Progenitor cell of endocrine pancreas (in vitro differentiated cells): ENCODE measurements at places on chromosomes 2 and 18.
A peak's percentile ranks its signal among the peaks of the same experiment; 100 is the strongest.

DNA sequence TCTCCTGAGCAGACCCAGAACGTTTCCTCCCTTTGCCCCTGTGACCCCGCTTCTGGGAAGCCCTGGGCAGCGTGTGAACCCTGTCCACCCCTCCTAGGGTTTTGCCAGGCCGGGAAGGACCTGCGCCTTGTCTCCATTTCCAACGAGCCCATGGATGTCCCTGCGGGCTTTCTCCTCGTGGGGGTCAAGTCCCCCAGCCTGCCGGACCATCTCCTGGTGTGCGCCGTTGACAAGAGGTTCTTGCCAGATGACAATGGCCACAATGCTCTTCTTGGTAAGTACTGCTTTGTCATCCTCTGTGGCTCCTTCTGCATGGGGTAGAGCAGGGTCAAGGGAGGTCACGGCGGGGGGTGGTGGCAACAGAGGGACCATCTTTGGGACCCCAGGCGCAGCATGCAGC lies 32.5 kb downstream of the GREB1 start:
- no peak for DNase-seq

- peak; percentile 35 for DNase-seq
These were observed 12.1 kb downstream of the ANKRD23 start for GRCh38 chr2:96831679-96832078.

DNA sequence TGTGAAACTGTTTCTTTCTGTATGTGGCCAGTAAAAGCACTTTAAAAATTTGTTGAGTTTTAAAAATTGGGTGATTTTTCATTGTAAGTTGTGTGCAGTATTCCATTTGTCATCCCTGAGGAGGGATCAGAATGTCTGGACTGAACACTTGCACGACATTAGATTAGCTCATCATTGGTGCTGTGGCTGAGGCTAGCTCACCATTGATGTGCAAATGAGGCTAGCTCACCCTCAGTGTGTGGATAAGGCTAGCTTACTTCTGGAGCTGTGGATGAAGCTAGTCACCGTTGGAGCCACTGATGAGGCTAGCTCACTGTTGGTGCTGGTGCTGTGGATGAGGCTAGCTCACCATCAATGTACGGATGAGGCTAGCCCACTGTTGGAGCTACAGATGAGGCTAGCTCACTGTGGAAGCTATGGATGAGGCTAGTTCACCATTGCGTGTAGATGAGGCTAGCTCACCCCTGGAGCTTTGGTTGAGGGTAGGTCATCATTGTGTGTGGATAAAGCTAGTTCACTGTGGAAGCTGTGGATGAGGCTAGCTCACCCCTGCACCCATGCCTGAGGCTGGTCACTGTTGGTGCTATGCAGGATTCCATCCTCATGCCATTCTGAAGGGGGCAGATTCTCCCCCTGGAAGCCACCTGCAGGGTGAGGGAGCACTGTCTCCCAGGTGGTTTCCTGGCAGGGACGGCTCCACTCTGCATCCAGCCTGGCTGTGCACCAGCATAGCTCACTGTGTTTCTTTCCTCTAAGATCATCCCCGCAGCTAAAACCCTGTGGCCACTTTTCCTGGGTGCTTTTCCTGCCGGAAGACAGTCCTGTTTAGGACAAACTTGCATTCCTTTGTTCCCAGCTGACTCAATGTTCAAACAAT lies 101.1 kb downstream of the TWIST2 start:
- no peak for DNase-seq

- DNase-seq: no peak
These were observed 31.2 kb downstream of the EPC2 start for GRCh38 chr2:148675708-148676107.

GRCh38 chr2:238574490-238575271 lies 148.0 kb downstream of the ASB1 start:
- DNase-seq: no peak

- DNase-seq: no peak
These were observed 6.6 kb downstream of the DLX2 start for GRCh38 chr2:172095905-172096625.

DNA sequence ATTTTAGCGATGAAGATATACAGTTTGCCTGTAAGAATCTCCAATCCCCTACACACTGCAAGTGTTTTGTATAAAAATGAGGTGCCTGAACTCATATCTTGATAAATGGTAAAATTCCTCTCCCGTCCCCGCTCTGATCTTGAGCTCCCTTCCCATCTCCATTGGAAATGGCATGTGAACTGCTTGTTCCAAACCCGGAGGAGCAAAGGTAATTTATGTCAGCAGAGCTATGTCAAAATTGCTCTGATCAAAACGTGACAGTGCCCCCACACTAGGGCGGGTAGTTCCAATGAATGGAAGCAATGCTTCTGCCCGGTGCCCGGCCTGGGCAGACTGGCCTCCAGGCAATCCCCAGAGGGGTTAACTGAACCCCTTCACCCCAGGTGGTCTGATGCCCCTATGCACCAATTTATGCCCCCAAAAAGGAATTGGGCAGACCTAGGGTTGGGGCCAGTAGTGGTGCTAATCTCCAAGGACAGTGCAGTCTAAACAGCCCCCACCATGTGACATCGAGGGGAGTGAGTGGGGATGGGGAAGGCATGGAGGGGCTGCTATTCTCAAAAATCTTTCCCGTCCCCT lies 3.6 kb upstream of the GMPPA start:
- no peak for DNase-seq
